ENCODE measurements at places on chromosomes 5 and 9.
A peak's percentile ranks its signal among the peaks of the same experiment; 100 is the strongest.

DNA sequence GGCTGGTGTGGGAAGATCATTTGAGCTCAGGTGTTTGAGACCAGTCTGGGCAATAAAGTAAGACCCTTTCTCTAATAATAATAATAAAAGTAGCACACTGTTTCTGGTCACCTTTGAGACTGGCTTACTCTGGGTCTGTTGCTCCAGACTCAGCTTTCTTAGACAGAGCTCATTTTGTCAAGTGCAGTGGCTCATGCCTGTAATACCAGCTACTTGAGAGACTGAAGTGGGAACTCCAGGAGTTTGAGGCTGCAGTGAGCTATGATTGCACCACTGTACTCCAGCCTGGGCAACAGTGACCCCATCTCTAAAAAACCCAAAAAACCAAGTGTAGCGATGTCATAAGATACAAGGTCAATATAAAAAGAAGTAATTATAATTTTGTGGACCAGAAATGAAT is 36.4 kb upstream of the RNU6ATAC start:
- DNase-seq = no peak

- no peak for DNase-seq
These were observed 45.8 kb upstream of the ERBIN start for GRCh38 chr5:65880496-65881072.

GRCh38 chr5:69042915-69043654 is 50.7 kb upstream of the SLC30A5 start:
- peak; percentile 65 for DNase-seq

- no peak for DNase-seq
These were observed 68.9 kb downstream of the SH3RF2 start for GRCh38 chr5:146005264-146005663.

DNA sequence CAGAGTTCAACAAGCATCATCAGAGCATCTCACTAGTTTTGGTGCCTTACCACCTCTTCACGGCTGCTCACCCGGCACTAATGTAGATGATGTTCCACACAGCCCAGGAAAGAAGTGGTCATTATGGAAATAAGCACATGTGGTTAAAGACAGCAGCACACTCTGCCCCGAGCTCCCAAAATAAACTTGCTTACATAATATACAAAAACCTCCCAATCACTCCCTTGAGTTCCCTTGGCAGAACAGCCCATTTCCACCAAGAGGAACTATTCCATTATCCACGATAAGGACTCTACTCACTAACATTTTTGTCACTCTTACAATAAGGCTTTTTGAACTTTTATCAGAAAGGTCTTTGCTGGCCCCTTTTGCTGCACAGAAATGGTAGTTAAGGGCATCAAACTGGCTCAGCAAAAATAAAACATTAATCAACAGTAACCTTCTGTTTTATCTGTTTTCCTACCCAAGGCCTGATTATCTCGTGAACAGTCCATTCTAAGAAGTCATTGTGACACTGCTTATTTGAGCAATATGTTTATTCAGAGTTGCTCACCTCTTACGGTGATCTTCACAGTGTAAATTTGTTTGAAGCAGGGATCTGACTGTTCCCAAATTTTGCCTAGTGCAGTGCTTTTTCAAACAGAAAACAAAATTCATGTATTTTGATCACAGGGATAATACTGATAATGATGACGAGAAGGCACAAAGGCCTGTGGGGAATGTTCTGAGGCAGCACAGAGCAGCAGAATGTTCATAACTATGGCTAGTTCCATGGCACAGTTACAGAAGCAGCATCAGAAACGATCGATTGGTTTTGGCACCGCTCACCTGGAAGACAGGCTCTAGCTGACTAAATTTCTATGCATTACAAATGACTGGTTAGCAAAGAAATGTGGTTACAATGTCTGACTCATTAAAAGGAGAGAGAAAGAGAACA is 399.8 kb upstream of the PIK3R1 start:
- peak; percentile 1 for DNase-seq

GRCh38 chr9:98158071-98158831 is 34.2 kb downstream of the CORO2A start:
- peak; percentile 84 for DNase-seq

GRCh38 chr9:113589407-113589806 is 125.9 kb downstream of the RGS3 start:
- DNase-seq = no peak

- DNase-seq = peak; percentile 66
These were observed 143.4 kb upstream of the APC start for GRCh38 chr5:112594095-112594850.

- DNase-seq = no peak
These were observed 52.1 kb downstream of the C9orf50 start for GRCh38 chr9:129568560-129569501.

DNA sequence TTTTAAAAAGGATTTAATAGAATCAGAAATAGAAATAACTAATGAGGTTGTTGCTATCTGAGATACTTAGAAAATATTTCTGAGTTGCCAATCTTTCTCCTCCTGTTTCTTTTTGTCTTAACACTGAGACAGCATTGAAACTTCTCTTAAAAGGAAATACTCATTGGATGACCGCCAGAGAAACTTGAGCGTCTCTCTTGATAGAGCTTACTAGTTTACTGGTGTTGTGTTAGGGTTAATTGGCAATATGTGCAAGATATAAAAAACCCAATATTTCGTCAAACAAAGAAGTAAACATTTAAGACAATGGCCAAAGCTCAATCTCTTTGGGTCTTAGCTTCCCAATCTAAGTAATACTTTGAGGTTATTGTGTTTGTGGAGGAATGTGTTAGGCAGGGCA is 176.4 kb upstream of the CHD1 start:
- peak; percentile 32 for DNase-seq

DNA sequence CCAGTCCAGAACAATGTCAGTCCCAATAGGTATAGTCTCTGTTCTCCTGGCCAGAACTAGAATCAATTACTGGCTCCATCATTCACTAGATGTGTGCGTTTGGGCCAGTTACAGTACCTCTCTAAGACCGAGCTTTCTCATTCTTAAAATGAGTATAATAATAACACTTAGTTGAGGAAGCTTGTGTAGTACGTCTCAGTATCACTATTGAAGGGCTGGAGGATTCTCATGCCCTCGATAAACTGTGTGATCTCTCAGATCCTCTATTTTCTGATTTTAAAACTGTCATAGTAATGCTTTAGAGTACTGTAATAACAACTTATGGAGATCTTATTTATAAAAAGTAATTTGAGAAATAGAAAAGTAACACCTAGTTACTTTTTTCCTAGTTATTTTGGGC is 50.7 kb downstream of the CDKN2A start:
- DNase-seq = no peak

DNA sequence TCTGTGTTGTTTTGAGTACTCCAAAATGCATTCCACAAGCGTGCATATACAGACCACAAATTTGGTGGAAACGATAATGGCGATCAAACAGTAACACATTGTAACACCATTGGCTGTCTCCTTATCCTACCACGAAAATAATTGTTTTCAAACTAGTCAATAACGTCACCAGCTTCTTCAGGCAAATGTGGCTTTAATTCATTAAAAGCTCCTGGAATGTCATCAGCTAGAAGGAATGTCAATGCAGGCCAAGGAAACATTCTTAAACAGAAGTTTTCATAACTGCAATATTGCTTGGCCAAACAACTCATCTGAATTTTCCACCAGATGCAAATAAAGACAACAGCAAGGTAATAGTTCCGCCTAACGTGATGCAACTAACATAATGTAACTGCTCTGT is 71.6 kb upstream of the XPA start:
- no peak for DNase-seq

GRCh38 chr5:55364537-55365055 is 56.8 kb downstream of the MTREX start:
- no peak for DNase-seq

GRCh38 chr5:19885040-19885824 is 102.8 kb downstream of the CDH18 start:
- no peak for DNase-seq

DNA sequence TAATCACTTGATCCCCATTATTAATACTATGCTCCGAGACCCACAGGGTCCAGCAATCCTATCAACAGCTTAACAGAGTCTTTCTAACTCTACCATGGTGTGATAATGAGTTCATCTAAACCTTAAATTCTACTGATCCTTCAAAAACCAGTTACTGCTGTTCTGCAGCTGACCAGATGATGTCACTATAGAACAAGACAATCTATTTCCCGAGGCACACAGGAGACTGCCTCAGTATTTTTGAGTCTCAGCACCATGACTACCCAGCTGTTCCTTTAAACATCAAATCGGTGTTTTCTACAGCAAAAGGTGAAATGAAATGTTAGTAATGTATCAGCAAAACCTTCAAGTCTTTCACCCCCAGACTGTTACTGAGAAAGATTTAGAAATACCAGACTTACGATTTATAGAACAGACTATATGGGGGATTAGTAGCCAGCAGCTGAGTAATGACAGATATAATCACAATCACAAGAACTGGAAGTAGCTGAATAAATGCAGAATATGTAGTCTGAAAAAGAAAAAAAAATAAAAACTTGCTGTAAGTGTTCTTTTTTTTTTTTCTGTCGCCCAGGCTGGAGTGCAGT is 16.9 kb downstream of the DNAJC18 start:
- DNase-seq = peak; percentile 76

GRCh38 chr9:72480921-72481320 is 40.5 kb upstream of the TMC1 start:
- peak; percentile 51 for DNase-seq

- peak; percentile 25 for DNase-seq
These were observed 6.8 kb upstream of the TCERG1 start for GRCh38 chr5:146440353-146440752.

- DNase-seq = no peak
These were observed 170.0 kb downstream of the NTRK2 start for GRCh38 chr9:84839541-84839940.

GRCh38 chr9:9124616-9125015 is 1325.0 kb upstream of the DMAC1 start:
- DNase-seq = no peak

- DNase-seq = no peak
These were observed 106.8 kb upstream of the PTGER4 start for GRCh38 chr5:40572937-40573336.

- DNase-seq = no peak
These were observed 8.4 kb upstream of the AMACR start for GRCh38 chr5:34016222-34016621.

DNA sequence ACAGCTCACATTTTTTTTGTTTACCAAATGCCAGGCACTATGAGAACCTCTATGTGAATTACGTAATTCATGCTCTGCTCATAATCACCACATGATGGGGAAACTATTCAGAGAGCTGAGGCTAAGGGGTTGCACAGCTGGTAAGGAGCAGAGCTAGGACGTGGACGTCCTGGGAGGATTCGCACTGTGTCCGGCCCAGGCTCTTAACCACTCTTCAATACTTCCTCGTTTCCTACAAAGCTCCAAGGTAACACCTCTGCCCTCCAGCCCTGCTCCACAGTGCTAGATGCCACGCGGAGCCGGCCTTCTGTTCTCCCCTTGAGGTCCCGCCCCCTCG is 8.7 kb downstream of the PHF19 start:
- no peak for DNase-seq

DNA sequence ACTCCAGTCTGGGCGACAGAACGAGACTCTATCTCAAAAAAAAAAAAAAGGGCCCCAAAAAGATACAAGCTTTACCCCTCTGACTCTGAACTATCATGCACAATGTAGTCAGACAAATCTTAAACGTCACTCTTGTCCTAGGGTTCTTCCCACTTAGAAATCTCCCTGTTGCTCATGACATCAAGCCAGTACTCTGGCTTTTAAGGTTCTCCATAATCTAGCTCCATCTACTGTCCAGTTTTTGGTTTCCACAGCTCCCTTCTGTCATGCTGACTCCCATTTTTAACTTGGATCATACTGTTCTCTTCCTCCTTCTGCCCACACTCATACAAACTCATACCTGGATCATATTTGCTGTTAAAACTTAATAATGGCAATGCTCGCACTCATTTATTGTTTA is 156.7 kb upstream of the TLX3 start:
- DNase-seq = peak; percentile 76

DNA sequence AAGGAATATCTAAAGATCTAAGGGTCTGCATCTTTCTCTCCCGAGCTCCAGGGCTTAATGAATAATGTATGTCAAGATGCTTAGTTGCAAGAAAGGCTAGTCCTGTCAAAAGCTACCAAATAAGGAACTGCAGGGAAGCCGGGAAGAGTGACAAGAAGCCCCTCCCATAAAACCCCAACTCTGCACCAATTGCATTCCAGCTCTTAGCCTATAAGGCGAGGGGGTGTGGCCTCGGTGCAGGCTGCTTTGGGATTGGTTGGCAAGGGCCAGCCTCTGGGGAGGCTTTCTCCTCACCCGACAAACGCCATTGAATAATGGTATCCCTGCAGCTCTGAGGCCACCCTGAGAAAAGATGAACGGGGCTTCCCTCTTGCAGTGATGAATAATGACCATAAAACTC is 416.9 kb downstream of the RAB3C start:
- DNase-seq = no peak

DNA sequence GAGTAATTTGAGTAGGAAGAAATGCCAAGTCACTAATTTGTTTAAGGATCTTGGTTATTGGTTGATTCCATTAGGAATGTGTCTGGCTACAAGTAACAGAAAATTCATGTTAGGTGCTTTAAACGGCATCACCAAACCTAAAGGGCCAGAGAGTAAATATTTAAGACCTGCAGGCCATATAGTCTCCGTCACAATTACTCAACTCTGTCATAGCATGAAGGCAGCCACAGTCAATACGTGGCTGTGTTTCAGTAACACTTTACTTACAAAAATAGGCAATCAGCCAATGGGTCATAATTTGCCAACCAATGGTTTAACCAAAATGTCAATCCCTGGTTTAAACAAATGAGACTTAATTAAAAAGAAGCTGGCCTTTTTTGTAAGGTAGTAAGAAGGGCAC is 98.5 kb downstream of the ARL15 start:
- no peak for DNase-seq

DNA sequence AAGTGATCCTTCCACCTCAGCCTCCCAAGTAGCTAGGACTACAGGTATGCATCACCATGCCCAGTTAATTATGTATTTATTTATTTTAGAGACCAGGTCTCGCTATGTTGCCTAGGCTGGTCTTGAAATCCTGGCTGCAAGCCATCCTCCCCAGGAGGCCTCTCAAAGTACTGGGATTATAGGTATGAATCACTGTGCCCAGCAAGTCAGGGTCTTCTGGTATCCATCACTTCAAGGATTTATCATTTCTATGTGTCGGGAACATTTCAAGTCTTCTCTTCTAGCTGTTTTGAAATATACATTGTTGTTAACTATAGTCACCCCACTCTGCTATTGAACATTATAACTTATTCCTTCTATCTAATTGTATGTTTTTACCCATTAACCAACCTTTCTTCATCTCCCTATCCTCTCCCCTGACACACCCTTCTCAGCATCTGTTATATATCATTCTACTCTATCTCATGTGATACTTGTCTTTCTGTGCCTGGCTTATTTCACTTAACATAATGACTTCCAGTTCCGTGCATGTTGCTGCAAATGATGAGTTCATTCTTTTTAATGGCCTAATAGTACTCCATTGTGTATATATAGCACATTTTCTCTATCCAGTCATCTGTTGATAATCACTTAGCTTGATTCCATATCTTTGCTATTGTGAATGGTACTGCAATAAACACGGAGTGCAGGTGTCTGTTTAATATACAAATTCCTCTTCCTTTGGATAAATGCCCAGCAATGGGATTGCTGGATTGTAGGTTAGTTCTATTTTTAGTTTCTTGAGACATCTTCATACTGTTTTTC is 26.4 kb downstream of the UTP15 start:
- DNase-seq = peak; percentile 54
